ENCODE measurements at places on chromosomes 12 and 14.

- DNase-seq = no peak
These were observed 26.5 kb upstream of the OXA1L start for GRCh38 chr14:22740020-22740419.

GRCh38 chr14:31083781-31084180, 57.6 kb upstream of the STRN3 start:
- DNase-seq = peak; percentile 69

DNA sequence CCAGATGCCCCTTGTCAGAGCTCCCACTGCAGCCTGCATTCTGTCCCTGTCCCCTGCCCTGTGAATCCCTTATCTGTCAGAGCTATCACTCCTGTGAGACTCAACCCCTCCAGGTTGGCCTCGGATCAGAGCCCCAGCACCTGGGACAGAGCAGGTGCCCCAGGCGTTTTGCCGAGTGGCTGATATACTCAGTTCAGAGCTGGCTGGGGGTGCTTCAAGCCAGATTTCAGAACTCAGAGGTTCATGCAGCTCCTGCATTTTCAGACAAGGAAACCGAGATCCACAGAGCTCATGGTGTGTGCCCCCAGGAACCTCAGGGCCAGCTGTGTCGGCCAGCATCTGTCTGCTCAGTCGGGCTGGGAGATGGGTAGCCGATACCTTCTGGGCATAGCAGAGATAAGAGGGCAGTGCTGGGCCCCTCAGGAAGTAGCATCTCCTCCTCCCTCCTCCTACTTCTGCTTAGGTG, 228.0 kb upstream of the RTL1 start:
- no peak for DNase-seq

DNA sequence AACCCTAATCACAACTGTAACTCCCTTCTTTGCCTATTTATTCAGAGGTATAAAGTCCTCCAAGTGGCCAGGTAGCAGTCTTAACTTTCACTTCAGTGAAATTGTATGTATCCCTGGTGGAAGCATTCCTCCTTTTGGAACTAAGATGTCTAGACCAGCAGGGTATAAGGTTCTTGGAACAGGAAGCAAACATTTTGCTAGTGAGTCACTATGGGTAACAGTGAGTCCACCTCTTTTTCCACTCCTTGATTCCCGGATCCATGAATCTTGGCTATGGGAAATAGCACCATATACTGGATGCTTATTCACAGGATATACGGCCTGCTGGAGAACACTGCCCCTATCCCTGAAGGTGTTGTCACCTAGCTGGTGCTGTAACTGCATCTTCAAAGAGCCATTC, 80.2 kb downstream of the KCNA5 start:
- no peak for DNase-seq

- no peak for DNase-seq
These were observed 19.3 kb upstream of the TFCP2 start for GRCh38 chr12:51192284-51192671.
